ENCODE measurements at places on chromosomes 1 and 21.

- DNase-seq, result no peak
Observed at GRCh38 chr1:40399984-40400704, 26.6 kb downstream of the SMAP2 start.

DNA sequence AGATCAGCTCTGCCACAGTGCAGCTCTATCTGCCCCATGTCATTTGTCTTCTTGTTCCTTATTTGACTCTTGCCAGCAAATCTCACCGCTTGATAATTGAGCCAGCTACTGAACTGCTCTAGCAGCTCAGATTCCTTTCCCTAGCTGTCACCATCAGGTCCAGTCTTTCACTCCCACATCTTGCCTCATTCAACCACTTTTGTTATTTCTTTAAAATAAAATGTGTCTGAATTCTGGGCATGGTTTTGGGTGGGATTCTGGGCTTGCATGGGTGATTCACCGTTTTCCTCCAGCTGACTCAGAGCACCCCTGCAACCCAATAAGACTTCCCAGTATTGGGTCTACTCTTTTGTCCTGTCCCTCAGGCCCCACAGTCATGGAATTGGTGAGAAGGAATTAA is 215.7 kb downstream of the DSCAM start:
- peak; percentile 44 for DNase-seq

GRCh38 chr21:45971616-45972352 is 9.8 kb upstream of the COL6A1 start:
- peak; percentile 58 for DNase-seq

- DNase-seq, result peak; percentile 52
Observed at GRCh38 chr21:41726970-41727783, 39.7 kb downstream of the RIPK4 start.

DNA sequence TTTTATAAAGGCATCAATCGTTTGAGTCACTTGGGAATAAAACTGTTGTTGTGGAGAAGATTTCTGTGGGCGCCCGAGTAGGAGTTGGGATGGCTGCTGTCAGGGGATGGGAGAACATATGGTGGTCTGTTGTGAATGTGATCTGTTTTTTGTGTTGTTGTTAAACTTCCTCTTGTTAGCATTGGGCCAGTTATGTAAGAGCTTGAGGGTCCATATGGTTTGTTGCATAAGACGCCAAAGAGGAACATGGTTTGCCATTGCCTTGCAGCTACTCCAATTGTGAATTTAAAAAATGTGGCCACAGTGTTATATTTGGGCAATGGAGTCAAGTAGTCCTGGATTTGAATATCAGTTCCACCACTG is 136.1 kb upstream of the JUN start:
- no peak for DNase-seq

DNA sequence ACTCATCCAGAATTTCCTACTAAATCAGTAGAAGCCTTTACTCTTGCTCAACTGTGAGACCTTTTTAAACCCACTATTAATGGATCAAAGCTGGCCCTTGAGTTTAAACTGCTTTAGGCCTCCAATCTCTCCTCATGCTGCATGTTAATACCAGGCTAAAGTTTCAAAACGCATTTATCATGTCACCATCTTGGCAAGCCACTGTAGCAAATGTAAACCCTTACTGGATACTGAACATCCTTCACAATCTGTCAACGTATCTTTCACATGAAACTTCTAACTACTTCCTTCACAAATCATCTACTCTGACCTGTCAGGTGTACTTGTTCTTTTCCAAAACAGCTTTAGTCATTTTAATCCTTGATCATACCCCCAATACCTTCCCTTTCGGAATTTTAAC is 3.0 kb downstream of the PAXBP1 start:
- DNase-seq, result no peak

- no peak for DNase-seq
Observed at GRCh38 chr1:55153031-55153430, 62.1 kb downstream of the USP24 start.

GRCh38 chr1:147736883-147737282 is 23.5 kb downstream of the GJA5 start:
- no peak for DNase-seq

DNA sequence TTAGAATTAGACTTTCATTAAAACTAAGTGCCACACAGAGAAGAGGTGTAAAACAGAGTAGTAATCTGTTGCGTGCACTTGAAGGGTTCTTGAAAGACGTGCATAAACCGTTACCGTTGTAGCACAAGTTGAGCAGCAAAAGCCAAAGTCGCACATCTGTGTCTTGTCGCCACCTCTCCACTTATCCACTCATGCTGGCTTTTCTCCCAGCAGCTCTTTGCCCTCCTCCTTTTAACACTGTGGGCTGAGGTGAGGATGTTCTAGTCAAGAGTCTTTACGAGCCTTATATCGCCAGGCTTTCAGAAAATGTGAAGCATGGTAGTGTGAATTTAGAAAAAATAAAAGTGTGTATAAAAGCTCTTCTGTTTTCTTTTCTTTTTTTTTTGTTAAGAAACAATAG is 48.0 kb downstream of the NR5A2 start:
- DNase-seq, result no peak

DNA sequence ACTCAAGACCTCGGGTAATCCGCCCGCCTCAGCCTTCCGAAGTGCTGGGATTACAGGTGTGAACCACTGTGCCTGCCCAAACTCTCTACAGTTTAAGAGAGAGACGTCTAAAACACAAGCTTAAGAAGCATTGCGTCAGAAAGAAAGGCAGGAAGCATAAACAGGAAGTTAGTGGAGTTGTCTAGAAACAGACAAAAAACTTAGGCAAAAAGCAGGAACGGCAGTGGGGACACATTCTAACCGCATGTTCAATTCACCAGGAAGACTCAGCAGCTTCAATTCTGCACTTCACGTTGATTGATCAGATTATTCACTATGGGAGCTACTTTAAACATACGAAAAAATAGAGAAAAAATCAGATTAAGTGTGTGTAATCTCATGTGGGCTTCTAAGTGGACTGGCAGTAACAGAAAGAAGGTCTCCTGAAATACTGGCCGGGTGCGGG is 7.4 kb downstream of the CFAP74 start:
- DNase-seq, result no peak

- no peak for DNase-seq
Observed at GRCh38 chr1:215905493-215906115, 338.5 kb downstream of the KCTD3 start.

DNA sequence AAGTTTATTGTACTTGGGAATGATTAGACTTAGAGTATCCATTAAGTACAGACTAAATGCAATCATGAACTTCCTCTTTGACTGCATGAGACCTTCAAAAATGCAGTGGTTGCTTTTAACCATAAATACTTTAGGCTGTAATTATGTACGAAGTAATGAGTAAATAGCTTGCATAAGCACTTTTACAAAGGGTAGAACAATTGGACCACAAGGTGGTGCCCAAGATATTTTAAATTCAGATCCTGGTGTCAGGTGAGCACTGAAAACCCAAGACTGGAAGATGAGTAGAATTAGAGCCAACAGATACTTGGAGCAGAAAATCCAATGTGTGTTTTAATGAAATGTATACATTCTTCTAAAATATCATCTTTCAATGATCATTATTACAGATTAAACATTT is 43.4 kb upstream of the RHOU start:
- DNase-seq, result peak; percentile 47

- DNase-seq, result peak; percentile 86
Observed at GRCh38 chr1:201266774-201267173, 16.5 kb upstream of the PKP1 start.

DNA sequence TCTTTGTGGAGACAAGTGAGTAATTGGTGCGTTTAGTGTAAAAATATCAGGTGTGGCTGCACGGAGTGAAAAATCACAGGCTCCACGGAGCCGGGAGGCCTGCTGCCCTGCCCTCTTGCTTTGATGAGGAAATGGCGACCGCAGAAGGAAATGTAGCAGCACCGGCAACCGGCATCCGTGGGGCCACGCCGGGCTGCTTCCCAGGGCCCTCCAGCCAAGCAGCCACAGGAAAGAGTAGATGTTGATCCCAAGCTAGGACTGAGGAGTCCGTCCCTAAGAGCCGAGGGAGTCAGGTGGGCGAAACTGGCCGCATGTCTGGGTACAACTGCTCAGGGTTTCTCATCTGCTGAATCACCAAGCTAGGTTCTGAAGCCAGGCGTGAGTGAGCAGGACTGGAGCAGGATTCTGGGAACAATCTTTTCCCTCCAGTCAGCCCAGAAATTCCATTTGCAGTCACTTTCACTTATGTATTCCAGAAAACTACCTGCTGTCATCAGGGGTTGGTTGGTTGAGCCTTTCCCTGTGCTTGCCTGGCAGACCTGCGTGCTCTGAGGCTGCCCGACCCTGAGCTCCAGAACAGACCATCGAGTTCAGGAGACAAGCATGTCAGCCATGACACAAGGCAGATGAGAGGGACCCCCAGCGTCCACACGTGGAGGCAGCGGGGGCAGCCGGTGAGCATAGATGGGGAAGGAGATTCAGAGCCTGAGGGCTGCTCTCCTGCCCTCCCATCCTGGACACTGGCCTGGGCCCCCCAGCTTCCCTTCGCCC is 5.8 kb upstream of the ITGB2 start:
- DNase-seq, result no peak

DNA sequence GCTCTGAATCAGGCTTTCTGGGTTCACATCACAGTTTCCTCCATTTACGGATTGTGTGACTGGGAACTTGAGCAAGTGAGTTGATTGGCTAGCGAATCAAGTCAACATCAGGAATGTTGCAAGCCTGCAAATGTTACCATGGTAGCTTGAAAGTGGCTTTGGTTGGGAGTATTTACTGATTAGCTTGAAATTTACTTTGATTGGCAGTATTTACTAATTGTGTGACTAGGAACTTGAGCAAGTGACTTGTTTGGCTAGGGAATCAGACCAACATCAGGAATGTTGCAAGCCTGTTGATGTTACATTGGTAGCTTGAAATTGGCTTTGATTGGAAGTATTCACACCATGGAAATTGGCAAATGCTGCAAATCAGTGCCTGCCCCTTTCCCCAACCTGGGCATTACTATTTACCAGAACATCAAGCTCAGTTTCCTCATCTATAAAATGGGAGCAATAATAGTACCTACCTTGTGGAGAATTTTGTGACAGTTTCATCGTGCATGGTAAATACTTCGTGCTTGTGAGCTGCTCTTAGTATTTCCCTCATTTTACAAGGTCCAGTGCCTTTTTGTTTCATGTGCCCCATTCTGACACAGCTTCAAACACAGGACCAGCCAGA is 23.1 kb upstream of the B3GALNT2 start:
- DNase-seq, result no peak

DNA sequence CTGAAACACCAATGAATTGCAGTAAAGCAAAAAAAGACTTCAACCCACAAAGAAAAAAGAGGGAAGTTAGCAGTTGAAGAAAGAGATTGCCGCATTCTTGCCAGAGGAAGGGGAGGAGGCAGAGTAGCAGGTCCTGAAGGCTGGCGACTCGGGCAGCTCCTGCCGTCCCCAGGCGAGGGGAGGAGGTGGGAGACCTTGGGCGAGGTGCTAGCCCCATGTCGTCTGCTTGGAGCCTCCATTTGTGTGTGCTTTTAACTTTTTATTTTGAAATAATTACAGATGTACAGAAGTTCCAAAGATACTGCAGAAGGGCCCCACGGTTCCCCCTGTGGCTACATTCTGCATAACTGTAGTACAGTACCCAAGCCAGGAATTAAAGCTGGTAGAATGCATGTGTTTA is 6.7 kb downstream of the TRPM2 start:
- no peak for DNase-seq

Measured in astrocyte of the spinal cord (primary cell).